ENCODE measurements at places on chromosomes 12 and 14.

- no peak for DNase-seq
Observed at GRCh38 chr12:88108021-88108420, 33.9 kb downstream of the CEP290 start.

DNA sequence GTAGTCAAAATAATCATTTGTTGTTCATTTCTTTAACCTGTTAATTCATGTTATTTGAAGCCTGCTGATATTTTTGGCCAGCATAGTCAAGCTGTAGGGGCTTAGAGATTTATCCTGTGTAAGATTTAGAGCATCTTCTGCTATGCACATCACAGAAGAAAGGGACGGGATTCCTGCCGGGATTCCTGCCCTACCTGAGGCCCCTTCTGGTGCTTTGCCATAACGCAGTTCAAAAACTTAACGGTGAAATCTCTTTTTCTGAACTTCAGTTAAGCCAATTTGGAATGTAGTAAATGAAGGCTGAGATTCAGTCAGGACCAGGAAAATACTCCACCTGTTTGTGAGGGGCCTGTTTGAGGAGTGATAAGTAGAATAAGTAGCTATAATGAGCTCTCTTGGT is 50.7 kb upstream of the TMEM260 start:
- no peak for DNase-seq

DNA sequence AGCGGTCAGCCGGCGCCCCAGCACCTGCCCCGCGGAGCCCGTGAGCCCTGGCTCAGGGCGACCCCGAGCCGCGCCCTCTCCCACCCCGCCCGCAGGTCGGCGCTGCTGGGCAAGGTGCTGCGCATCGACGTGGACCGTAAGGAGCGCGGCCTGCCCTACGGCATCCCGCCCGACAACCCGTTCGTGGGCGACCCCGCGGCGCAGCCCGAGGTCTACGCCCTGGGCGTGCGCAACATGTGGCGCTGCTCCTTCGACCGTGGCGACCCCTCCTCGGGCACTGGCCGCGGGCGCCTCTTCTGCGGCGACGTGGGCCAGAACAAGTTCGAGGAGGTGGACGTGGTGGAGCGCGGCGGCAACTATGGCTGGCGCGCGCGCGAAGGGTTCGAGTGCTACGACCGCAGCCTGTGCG is 14.4 kb downstream of the HHIPL1 start:
- DNase-seq = no peak

- peak; percentile 93 for DNase-seq
Observed at GRCh38 chr12:116737774-116738657, at the start of the genes RNFT2 and SPRING1. Gene RNFT2 (plus strand): TSS chr12:116738315. CDS start chr12:116740498, 2,183 bp downstream. Gene SPRING1 (minus strand): TSS chr12:116738069. CDS start chr12:116737900, 169 bp downstream.

DNA sequence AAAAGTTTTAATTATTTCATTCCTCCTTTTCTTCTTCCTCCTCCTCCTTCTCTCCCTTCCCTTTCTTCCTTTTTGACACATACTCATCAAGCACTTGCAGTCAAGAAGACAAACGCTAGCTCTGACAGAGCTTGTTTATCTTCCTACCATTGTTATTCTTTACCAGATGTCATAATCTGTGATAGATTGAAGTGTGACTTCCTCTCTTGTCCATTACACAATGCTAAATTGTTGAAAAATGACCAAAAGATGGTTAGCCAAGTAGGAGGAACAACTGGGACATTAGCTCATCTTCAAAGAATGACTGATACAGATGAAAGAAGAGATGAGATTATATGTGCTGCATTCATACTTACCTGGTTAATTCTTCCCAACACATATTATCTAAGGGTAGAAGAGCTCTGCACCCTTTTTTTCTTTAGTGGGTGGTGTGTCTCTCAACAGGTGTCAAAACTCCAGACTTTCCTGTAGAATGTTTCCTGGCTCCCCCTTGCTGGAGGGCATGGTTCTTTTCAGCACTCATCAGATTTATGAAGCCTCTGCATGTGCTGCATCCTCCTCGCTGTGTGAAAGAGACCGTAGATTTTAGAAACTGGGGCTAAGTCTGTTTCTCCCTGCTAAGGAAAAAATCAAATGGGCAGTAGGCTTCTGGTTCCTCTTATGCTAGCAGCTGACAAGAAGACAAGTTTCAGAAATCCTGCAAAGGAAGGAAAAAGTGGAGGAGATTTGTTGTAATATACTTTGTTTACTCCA is 147.1 kb downstream of the TMX1 start:
- no peak for DNase-seq

DNA sequence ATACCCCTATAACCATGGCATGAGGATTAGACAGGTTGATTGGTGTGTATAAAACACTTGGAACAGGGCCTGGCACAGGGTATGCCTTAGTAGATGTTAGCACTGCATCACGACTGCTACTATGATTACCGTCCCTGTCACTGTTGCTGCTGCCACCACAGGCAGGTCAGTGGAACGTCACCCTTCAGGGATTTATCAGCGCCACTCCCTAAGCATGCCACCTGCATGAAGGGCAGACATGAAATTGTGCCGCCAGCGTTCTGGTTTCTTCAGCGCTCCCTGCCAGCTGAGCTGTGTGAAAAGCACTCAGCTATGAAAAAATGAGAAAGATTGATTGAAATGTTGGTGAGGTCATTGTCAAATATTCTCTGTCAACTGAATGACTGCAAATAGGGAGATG is 477.0 kb downstream of the DPF3 start:
- no peak for DNase-seq
